ENCODE measurements at places on chromosomes 7 and 10. TPM values are rescaled to one million over a fixed set of nuclear protein-coding genes. Genes with fewer than 3 reads are reported as not detected.
A peak's percentile ranks its signal among the peaks of the same experiment; 100 is the strongest.

DNA sequence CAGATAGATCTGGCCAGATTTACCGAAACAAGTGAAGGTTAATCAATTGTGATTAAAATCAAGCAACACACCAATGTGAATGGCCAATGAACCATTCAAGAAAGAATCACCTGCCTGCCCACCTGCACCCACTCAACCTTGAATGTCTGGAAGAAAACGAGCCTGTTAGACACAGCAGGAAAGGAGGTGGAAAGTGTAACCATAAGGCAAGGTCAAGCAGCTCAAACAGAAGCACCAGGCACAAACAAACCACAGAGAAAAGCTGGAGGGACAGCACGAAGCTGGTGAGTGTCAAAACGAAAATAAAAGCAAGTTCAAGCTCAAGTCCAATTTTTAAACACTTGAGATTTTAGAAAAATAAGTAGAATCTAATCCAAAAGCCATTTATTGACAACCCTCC lies 64.9 kb downstream of the STEAP1B start:
- DNase-seq = no peak

- DNase-seq = no peak
Measured at GRCh38 chr7:85274454-85274853, 87.6 kb upstream of the SEMA3D start.

- no peak for DNase-seq
Measured at GRCh38 chr10:43796781-43797180, 148.1 kb upstream of the ZNF32 start.

DNA sequence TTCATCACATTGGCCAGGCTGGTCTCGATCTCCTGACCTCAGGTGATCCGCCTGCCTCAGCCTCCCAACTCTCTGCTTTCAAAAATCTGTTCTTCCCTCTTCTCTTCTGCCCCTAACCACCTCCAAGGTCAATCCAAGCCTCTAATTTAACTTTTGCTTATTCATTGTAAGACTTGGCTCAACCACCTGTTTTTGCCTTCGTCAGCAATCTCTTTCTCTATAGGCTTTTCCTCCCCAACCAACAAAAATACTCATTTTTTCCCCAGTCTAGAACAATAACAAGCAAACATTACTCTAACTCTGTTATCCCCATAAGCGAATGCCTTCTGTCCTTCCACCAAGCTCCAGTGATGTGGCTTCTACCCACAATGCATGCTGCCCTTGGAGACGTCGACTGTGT lies 89.8 kb upstream of the NMT2 start:
- DNase-seq = no peak

DNA sequence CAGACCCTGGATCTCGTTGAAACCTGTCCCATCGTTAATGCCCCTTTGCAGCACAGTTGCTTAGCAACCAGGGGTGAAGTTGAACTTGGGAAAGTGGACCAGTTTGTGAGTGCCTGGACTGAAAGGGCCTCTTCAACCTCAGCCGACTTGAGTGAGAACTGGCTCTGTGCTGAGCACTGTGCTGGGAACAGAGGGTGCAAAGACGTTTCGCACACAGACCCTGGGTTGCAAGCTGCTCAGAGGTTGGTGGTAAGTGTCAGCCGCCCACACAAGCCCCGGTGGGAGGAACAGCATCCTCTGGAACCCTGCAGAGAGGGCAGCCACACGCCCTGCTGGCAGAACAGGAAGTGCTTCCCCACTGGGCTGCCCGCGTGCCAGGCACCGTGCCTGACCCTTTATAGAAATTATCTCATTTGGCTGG lies 89.2 kb downstream of the CARD11 start:
- DNase-seq = no peak

GRCh38 chr10:117991701-117992100 lies 55.0 kb downstream of the RAB11FIP2 start:
- no peak for DNase-seq

The COL28A1 gene
- not detected for polyA plus RNA-seq

DNA sequence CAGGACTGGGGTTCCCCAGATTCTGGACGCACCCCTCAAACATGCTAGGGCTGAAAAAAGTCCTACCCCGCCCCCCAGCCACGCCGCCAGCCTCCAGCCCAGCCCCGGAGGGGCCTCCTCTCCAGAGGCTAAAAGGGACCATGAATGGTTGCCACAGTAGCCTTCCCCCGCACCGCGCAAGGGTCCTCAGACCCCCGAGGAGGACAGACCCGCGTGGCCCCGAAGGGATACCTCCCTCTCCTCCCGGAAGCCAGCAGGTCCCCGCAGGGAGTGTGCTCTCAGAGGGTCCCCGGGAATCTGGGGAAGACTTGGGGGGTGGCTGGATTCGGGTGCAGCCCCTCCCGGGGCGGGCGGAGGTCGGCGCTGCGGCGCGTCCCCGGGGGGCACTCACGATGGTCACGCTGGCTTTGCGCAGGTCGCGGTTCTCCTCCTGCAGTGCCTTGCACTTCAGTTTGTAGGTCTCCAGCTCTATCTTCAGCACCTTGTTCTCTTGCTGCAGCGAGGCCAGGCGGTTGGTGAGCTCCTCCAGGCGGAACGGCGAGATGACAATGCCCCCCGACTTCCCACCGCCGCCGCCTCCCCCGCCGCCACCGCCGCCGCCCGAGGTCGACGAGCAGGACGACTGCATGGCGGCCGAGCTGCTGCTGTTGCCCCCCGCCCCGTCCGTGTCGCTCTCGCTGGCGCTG lies 482 bp downstream of the CCDC6 start:
- DNase-seq = no peak

DNA sequence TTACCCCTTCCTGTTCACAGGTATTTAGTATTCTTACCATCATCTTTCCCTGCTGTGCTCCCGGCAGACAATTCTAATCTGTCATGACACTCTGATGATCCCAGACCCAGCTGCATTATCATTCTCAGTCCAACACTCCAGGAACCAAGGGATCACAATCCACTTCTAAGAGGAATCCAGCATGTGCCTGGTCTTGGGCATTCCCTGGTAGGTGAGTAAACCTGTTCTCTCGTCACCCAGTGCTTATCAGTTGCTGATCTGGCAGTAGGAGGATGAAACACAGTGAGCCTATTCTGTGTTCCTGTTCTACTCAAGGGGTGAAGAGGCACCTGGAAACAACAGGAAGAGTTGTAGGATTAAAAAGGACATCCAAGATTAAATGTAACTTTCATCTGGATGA lies 1.3 kb upstream of the DMBT1 start:
- peak; percentile 80 for DNase-seq

DNA sequence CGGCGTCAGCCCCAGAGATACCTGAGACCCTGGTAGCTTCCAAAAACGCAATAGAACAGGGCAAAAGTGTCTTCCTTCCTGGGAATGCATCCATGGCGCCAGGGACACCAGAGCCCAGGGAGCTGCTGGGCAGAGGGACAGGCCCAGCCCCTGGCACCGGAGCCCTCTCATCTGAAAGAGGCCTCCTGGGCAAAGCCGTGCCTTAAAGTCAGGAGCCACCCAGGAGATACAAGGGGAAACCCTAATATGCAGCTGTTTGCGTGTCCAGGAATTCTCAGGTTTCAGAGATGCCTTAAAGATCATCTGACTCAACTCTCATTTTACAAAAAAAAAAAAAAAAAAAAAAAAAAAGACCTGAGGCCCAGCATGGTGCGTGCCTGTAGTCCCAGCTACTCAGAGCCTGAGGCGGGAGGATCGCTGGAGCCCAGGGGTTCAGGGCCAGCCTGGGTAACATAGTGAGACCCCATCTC lies 28.0 kb downstream of the NUDT1 start:
- no peak for DNase-seq

The MSMB gene
- polyA plus RNA-seq = not detected

DNA sequence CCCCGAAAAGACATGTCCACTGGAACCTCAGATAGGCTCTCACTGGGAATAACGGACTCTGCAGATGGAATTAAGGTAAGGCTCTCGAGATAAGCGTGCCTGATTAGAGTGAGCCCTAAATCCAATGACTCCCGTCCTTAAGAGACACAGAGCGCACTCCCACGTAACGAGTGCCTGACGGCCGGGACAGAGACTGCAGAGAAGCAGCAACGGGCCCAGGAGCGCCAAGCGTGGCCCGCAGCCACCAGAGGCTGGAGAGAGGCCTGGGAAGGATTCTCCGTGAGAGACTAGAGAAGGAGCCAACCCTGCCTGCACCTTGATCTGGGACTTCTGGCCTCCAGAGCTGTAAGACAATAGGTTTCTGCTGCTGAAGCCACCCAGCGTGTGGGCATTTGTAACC lies 20.0 kb upstream of the TNRC18 start:
- DNase-seq = no peak

DNA sequence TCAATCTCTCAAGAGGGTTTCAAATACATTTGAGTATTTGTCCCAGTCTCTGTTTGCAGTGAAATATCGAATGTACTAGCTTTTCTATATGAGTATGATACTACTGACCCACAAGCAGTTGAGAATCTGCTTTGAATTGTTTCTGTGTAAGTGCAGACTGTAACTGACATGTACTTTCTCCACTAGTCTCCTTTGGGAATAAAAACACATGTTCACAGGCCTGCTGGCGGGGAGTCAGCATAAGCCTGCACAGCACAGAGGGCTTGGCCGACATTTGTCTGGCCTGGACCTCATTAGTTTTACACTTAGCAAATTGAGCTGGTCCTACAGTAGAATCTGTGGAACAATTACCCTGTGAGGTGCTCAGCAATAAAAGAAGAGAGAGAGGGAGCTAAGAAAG lies 72.6 kb downstream of the ITGB8 start:
- no peak for DNase-seq

- no peak for DNase-seq
Measured at GRCh38 chr10:78577712-78578111, 491.1 kb upstream of the ZMIZ1 start.

DNA sequence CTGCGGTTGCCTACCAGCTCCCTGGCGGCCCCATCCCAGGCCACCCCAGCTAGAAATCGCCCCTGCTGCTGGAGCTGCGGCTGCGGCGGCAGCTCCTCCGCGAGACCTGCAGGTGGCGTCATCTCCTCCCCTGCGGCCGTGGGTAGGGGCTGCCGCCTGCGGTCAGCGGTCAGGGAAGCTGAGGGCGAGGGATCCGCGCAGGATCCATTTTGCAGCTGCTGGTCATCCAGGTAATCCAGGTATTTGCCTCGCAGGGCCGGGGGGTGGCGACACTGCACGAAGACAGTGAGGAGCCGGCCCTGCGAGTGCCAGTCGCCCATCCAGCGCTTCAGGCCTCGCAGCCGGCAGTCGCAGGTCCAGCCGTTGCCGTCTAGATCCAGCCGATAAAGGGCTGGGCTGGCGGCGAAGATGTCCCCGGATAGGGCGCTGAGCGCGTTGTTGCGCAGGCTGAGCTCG lies 1.5 kb downstream of the TRIL start:
- DNase-seq = peak; percentile 55

The ZNF804B gene
- polyA plus RNA-seq = not detected

The ITPRID1 gene
- polyA plus RNA-seq = not detected

GRCh38 chr10:118482393-118483331 lies 112.8 kb downstream of the PRLHR start:
- DNase-seq = no peak

DNA sequence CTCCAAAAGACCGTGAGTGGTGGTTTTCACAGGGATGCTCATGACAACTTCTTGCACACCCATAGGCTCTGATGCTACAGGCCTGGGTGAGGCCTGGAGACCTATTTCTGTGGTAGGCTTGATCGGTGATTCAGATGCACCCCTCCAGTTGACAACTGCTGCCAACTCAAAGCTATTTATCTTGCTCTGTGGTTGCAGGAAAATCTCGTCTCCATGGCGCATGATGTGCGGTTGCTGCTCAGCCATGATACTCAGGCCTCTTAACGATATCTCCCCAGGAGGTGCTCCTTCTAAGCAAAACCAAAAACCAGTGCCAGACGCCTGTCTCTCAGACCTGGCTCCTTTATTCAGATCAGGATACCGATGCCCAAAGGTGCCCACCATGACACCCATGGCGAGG lies 31.4 kb downstream of the C10orf90 start:
- DNase-seq = no peak

DNA sequence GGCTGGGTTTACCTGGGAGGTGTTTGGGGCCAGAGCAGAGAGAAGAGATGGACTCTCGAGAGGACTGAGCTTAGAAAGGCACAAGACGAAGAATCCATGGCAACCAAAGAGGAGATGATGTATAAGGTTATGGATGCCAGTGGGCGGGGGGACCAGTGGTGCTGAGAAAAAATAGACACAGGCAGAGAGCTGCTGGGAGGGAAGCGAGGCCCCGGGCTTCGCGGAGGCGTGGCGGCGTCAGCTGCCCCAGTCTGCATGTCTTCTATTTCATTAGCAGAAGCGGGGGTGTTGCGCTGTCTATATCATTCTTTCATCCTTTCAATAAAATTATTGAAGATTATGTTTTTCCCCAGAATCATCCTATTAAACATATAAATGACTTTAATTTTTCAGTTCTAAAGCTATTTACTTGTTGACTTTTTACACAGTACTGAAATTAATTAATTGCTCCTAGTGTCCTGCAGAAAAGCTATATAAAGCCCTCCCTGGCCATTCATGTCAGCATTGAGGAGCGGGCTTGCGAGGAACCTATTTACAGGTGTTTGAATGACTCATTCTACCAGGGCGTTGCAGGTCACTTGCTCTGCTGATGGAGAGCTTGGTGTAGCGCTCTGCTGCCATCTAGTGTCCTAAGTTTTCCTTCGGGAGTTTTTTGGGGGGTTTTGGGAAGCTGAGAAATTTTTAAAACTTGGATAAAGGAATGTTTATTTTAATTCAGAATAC lies 42.9 kb upstream of the BHLHA15 start:
- peak; percentile 64 for DNase-seq

The NRAP gene
- not detected for polyA plus RNA-seq

DNA sequence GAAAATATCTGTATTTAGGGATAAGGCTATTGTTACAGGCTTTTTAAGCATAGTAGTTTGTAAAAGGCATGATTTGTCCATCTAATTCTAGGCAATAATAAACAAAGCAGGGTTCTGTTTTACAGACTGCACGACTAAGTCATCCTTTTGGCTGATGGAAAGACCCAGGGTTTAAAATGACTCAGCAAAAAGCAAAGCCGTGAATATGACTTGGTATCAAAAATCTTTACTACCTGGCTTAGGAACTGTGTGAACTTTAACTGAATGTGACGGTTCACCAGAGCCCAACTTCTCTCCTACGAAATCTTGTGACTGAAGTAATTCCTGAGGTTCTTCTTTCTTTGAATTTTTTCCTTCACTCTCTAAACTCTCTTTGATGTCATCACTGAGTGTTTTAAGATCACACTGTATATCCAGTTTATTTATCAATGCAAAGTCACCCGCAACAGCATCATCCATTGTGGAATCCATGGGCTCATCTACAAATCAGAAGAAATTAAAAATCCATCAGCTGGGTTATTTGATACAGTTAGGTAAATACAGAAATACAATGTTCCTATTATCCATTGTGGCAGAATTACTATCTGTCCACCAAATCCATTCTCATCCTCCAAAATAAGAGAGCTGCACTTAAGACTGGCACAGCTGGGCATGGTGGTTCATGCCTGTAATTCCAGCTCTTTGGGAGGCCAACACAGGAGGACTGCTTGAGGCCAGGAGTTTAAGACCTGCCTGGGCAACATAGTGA lies 17.0 kb downstream of the ATE1 start:
- peak; percentile 27 for DNase-seq

- DNase-seq = no peak
Measured at GRCh38 chr7:124318721-124319450, 286.0 kb upstream of the TMEM229A start.

- DNase-seq = no peak
Measured at GRCh38 chr7:5431560-5432015, 8.0 kb upstream of the TNRC18 start.
